ENCODE measurements at places on chromosomes 3 and 15.

DNA sequence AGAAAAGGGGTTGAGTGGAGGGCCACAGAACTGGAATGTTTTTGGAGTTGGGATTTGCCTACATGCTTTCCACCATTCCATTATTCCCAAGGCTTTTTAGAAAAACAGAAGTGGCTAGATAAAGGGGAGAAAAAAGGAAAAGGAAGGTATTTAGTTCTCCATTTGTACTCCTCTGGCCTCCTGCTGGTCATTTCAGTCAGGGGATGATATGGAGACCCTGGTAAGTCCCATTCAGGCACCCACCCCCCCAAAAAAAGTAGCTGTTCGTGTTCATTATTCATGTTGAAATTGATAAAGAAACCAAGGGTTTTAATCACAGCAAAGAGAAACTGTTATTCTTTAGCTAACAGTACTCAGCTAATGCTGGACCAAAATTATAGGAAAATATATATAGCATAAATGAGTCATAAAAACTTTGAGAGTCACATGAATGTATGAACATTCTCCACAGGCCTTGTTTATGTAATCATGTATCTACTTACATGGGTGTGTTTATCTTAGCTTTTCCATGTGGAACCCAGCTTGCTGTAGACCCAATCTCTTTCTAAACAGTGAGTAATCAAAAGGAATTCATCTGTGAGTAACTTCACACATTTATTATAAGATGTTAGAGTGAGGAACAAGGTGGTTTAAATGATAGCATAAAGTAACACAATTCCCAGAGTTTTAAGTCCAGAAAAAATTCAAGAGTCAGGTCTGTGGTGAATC lies 167.2 kb downstream of the KCNMB2 start:
- no peak for DNase-seq

GRCh38 chr3:48835650-48836366 lies 11.9 kb downstream of the PRKAR2A start:
- no peak for DNase-seq

GRCh38 chr3:44903314-44903713 lies 28.9 kb downstream of the TGM4 start:
- DNase-seq = no peak

DNA sequence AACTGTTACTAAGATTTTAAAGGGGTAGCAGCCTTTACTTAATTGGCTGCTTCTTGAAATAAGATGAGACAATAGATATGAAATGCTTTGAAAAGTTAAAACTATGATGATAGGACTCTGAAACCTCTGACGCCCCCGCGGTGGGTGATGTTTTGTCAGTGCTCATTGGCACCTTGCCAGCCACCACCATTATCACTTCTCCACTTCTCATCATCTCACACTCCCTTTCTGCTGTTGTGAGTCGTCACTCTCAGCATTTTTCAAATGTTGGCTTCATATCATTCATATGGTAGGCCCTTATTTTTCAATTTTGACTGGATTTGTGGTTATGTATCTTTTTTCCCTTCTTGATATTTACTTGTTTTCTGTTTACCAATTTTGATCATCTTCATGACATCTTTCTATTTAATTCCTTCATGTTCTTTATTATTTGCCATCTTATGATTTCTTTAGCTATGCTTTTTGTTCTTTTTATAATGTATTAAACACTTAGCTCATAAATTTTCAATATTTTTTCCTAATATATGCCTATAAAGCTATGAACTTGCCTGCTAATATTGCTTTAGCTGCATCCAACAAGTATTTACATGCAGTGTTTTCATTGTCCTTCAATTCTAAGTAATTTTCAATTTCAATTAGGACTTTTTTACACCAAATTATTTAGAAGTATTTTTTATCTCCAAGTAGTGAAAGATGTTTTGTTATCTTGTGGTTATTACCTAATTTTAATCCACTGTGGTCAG lies 30.3 kb upstream of the SKOR1 start:
- no peak for DNase-seq

DNA sequence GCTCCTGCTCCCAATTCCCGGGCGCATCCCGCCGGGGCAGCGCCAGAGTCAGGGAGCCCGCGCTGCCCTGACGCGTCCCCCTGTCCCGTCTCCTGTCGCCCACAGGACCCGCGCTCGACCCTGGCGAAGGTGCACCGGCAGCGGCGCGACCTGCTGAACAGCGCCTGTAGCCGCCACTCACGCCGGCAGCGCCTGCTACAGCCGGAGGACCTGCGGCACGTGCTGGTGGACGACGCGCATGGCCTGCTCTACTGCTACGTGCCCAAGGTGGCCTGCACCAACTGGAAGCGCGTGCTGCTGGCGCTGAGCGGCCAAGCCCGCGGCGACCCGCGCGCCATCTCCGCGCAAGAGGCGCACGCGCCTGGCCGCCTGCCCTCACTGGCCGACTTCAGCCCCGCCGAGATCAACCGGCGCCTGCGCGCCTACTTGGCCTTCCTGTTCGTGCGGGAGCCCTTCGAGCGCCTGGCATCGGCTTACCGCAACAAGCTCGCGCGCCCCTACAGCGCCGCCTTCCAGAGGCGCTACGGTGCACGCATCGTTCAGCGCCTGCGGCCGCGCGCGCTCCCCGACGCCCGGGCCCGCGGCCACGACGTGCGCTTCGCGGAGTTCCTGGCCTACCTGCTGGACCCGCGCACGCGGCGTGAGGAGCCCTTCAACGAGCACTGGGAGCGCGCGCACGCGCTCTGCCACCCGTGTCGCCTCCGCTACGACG lies 16.9 kb downstream of the C3orf22 start:
- no peak for DNase-seq

DNA sequence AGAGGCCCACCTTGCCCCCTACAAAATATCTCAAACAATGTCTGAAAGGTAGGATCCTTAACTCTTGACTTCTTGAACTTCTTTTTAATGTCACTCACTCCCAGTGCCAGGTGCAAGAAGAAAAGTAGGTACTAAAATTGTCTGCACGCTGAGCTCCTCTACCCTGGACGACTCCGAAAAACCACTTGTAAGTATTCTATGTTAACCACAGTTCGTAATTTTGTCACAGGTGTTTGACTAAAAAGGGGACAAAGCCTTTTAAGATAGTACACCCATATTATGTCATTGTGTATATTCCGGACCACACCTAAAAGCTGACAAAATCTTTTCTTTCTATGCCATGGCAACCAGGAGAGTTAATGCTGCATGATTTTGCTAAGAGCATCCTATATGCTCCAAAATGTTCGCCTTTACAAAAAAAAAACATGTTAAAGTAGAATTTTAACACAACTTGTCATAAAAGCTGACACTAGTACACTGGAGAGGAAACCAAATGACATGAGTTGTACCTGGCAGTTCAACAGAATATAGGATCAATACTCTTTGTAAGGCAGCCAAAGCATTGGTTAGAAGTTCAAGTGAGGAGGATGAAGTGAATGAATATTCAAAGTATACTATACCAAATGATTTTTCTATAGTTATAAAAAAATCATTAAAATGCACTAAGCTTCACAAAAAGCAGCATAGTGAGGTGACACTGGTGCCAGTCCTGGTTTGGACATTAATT lies 210.5 kb downstream of the FOXP1 start:
- DNase-seq = no peak

GRCh38 chr3:155941354-155941753 lies 70.9 kb downstream of the GMPS start:
- DNase-seq = no peak

- no peak for DNase-seq
These were observed 4.9 kb downstream of the MGLL start for GRCh38 chr3:127817406-127817841.

DNA sequence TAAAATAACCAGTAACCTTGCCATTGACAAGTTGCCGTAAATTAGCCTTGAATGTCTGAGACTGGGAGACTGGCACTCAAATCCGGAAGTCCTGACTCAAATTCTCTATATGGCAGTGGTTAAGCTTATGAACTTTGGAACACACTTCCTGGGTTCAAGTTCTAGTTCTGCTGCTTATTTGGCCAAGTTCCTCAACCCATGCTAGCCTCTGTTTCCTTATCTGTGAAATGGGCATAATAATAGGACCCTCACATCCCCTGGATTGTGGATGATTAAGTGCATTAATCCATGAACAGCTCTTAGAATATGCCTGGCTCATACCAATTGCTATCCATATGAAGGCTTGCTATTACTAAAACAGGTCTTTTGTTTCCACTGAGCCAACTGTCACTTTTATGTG lies 311.5 kb downstream of the EDEM1 start:
- no peak for DNase-seq

DNA sequence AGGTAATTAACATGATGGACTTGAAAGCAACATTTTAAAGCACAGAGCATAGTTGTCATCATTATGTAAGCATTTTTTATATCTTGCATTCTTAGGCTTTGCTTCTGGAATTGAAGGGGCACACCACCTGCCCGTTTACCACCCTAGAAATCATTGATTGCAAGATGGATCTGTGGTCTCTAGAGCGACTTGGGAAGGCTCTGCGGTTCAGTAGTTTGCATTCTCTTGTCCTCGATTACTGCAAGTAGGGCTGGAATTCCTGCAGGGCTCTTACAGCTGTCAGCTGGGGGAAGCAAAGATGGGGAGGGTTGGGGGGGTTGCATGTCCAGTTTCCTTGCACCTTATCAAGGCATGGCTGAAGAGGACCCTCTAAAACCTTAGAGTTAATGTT lies 56.7 kb upstream of the RNF7 start:
- no peak for DNase-seq
